LHCN-M2 (cell line): ENCODE measurements at places on chromosomes 3 and 15.

- no peak for DNase-seq
Observed at GRCh38 chr3:127226457-127226856, 33.5 kb downstream of the PRR23E start.

- DNase-seq = no peak
Observed at GRCh38 chr15:73046073-73046472, 6.2 kb upstream of the NEO1 start.

- peak; percentile 27 for DNase-seq
Observed at GRCh38 chr3:10945683-10946287, 46.8 kb upstream of the SLC6A1 start.

DNA sequence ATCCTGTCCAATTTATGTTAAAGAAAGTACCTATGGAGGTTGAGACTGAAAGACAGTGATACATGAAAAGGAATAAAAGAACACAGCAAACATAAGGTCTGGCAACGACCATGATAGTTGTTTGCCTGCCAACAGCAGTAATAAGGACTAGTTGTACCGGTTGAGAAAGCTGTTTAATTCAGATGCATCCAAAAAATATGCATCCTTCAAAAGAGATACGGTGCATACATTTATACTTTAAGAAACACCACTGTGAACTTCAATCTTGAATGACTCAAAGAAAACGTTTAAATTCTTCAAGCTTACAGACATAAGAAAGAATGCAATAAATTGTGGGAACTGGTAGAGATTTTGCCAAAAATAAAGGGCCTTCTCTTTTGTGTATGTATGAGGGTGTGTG, 492.1 kb downstream of the NLGN1 start:
- no peak for DNase-seq

DNA sequence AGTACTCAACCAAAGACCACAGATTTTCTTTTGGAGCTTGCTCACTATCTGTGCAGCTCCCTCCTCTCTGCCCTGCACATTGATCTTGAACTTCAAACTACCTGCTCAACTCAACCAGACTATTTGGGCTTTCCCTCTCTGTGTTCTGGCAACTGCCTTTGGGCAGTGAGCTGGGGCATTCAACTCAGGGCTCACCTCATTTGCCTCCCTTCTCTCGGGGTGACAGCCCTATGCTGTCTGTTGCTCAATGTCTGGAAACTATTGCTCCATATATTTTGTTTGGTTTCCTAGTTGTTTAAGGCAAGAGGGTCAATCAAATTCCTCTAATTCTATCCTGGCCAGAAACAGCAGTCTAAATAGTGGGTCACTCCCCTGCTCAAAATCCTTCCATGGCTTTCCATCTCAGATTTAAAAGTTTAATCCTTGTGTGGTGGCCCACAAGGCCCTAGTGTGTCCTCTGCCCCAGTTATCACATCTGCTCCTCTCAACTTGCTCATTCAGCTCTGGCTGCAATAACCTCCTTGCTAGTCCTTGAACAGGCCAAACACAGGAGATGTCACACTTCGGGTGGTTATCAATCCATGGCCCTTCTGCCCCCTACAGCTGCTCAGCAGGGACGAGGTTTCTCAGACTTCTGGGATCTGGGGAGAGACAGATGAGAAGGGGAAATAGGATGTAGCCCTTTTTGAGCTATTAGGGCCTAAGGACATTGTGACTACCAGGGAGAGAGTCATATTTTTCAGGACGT, 67.8 kb downstream of the SNRK start:
- DNase-seq = no peak

- no peak for DNase-seq
Observed at GRCh38 chr3:106157411-106157810, 288.6 kb upstream of the CBLB start.

GRCh38 chr3:25872200-25872877, 82.4 kb downstream of the OXSM start:
- DNase-seq = no peak

- no peak for DNase-seq
Observed at GRCh38 chr15:69757186-69757585, 304.6 kb downstream of the RPLP1 start.

GRCh38 chr3:11172096-11172690, 17.9 kb downstream of the HRH1 start:
- no peak for DNase-seq

DNA sequence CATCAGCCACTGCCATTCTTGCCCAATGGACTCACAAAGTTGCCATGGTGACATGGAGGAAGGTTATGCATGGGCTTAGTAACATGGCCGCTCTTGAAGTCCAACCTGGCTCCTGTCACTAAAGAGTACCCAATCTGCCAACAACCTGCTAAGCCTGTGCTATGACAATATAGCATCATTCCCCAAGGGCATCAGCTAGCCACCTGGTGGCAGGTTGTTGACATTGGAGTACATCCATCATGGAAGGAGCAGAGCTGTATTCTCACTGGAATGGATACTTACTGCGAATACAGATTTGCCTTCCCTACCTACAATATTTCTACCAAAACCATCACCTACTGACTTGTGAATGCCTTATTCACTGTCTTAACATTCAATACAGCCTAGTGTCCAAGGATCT, 138.9 kb upstream of the RORA start:
- DNase-seq = no peak

DNA sequence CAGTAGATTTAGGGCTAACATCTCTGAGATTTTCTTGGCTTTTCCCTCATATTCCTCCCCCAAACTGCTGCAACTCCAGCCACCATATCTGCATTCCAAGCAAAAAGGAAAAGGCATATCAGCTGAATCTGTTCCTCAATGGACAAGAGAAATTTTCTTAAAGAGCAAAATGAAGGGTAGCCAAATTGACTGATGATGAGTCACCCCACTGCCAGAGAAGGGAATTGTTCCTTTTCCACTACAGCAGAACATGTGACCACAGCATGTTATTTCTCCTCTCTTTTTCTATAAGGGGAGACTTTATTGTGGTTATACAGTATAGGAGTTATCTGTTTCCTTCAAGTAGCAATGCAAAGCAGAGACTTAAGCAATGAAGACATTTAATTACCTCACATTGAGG, 172.5 kb downstream of the MTHFS start:
- DNase-seq = peak; percentile 48

DNA sequence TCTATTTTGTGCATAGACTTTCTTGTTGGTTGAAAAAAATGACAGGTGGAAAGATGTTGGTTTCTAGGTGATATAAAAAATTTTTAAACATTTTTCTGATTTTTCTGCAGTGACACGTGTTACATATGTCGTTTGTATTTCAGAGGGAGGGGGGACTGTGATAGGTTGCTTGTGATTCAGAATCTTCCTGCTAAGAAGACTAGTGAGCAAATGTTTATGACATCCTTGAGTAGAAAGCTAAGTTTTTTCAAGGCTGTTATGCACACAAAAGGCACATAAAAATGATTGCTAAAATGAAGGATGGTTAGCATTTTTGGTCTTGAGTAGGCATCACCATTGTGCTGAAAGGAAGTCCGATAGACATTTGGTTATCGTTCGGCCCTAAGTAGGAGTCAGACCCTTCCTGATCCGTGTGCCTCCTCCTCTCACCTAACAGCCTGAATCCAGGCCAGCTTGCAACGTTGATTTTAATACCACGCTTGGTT, 1.5 kb downstream of the ZNF639 start:
- DNase-seq = peak; percentile 34

DNA sequence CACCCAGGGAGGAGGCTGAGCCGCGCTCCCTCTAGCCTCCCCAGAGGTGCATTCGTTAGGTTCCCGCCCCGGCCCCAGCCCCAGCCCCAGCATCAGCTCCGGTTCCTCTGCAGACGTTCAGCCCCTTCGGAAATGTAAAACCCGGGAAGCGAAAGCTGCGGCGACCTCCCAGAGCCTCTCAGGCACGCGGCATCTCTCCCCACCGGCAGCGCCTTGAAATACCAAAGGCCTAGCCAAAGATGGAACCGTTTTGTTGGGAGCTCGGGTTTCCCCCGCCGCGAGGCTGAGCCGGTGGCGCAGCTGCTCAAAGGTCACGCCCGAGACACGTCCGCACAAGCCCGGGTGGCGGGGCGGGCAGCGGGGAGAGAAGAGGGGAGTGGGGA, 77.8 kb upstream of the HES1 start:
- peak; percentile 41 for DNase-seq

- DNase-seq = peak; percentile 91
Observed at GRCh38 chr3:48564022-48564421, 441 bp upstream of the UCN2 start.

DNA sequence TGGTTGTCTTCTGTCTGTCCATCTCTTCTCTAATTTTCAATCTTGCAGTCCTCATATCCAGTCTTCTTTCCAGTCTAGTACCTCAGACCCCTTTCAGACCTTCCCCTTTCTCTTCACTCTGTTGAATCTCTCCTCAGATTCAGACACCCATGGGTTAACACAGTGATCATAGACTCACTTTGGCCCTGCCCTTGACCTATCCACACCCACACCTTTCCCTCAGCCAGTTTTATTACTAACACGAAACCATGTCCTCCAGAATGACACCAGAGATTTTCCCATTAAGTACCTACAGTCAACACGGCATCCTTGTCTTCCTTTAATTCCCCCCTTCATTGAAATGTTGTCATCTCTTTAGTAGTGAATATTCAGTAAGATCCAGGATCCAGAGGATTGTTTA, 74.5 kb upstream of the UBE2E2 start:
- DNase-seq = no peak

DNA sequence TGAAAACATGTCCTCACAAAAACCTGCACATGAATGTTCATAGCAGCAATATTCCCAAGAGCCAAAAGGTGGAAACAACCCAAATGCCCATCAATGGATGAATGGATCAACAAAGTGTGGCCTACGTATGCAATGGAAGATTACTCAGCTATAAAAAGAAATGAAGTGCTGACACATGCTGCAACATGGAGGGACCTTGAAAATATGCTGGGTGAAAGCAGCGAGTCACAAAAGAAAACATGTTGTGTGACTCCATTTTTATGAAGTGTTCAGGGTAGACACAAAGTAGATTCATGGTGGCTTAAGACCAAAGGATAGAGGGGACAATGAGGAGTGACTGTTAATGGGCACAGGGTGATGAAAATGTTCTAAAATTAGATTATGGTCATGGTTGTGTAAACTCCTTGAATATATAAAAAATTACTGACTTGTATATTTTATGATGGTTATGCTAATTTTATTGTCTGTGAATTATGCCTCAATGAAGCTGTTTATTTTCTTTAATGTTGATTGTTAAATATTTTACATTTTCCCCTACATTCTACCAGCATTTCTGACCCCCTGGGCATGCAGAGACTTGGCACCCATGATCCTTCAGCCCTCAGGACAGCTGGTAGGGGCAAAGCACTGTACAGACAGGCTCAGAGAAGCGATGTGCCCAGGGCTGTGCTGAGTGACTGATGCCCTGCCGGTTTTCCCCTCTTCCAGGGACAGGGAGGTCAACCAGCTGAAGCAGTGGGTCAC, 37.8 kb downstream of the CFAP100 start:
- DNase-seq = peak; percentile 27

- peak; percentile 67 for DNase-seq
Observed at GRCh38 chr3:177982034-177982433, 554.2 kb upstream of the KCNMB2 start.

GRCh38 chr3:31636049-31636448, 103.3 kb downstream of the STT3B start:
- no peak for DNase-seq

DNA sequence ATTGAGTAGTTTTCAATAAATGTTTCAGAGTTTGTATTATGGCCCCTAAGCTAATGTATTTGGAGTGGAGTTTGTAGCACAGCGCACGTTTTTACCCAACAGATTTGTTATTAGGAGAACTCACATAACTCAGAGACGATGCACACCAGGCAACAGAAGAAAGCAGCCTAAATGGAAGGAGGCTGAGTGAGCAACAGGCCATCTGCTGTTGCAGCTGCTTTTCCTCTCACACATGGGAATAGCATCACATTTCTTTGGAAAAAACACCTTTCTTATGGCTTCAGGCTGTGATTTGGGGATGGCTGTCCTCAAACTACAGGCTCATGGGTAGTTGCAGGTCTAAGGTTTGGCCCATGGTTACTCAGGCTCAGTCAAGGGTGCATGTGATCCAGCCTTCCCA, 469.3 kb upstream of the MCTP2 start:
- DNase-seq = no peak

DNA sequence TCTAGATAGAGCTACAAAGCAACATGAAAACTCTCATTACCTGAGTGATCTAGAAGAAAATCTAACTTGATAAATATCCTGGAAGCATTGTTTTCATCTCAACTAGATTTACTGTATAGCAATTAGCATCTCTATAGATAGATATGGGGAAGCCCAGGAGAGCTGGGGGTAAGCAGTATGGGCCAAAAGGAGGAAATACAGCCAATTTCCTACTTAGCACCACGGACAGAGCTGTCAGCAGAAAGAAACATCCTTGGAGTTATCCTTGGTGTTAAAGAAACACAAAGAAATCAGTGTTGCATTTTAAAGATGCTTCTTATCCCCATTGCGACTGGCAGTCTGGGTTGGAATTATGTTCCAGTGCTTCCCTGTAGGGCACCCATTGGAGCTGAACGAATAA, 126.2 kb downstream of the TIGIT start:
- DNase-seq = no peak

DNA sequence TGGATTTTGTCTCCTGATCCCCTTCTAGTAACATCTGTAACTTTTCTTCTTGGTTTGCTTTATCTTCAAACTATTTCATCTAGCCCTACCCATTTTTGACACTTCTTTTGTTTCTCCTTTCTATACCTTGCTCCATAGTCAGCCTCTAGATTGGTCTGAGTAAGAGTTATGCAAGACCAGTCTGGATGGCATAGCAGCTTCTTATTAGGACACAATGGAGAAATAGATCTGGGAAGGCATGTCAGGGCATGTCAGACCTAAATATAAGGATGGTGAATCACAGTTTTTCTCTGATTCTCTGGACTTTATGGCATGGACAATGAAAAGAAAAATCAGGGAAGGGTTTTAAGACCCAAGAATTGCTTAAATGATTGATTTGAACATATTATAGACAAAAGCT, 452.5 kb downstream of the RAP2B start:
- DNase-seq = peak; percentile 79

- no peak for DNase-seq
Observed at GRCh38 chr3:124615896-124616543, 114.2 kb upstream of the UMPS start.

DNA sequence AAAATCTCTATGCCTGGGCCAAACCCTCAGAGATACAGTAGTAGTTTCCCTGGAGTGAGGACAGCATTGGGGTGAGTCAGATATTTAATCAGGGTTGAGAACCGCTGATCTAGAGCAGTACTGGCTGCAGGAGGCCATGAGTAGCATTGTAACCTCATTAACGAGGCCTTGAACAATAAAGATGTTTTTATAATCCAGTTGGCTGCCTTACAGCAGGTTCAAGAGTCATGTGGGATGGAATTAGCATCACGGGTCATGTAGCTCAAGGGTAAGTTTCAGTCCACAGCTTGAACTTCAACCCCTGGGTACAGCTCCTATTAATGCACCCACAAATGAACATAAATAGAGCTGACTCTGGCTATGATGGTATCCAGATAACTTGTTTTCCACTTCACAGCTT, 5.1 kb downstream of the HPS3 start:
- DNase-seq = no peak

DNA sequence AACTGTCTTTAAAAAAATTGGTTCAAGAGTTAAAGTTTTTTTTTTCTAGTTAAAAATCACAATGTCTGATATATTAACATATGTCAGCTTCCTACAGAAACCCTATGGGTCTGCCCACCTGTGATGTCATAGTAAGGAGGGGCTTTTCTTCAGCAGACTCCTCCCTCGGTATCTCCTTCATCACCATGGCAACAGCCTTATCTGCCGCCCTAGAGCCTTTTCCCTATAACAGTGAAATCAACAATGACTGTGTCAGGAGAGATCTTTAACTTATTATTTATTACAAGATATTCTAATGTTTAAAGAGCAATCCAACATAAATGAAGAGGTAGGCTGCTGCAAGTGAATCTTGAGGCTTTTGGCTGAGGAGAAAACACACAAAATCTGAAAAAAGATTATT, 138.7 kb downstream of the PEX5L start:
- peak; percentile 28 for DNase-seq
